ENCODE measurements at places on chromosomes 12 and 14.

- peak; percentile 81 for DNase-seq
Observed at GRCh38 chr12:52191841-52192791, at the start of gene KRT80. Gene KRT80, minus strand, starts transcription at chr12:52192014. Its CDS starts 112 bp downstream, at chr12:52191902.

- DNase-seq, result no peak
Observed at GRCh38 chr12:124861492-124861891, 2.2 kb downstream of the SCARB1 start.

DNA sequence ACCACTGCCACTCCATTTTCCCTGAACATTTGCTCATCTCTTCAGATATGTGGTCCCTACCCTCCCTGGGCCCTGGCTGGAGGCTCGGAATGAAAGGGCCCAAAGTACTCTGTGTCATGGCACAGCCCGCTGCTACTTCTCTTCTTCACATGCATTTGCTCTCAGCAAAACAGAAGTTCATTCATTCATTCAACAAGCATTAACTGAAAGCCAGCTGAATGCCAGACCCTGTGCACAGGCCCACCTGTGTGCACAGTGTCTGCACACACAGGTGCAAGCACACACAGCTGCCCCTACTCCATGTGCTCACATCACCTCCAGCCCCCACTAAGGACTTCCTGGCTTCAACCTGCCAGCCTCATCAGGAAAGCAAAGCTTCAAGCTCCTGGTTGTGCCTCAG is 7.8 kb downstream of the WNT1 start:
- DNase-seq, result no peak

- no peak for DNase-seq
Observed at GRCh38 chr12:52526511-52526951, 6.3 kb upstream of the KRT5 start.

GRCh38 chr14:27205036-27205435 is 607.2 kb upstream of the NOVA1 start:
- no peak for DNase-seq

- DNase-seq, result no peak
Observed at GRCh38 chr12:56616244-56616643, 13.9 kb downstream of the BAZ2A start.

Measured in NCI-H1436 (cell line).